Effector memory CD4-positive, alpha-beta T cell (primary cell): ENCODE measurements at places on chromosomes 12 and 14.

DNA sequence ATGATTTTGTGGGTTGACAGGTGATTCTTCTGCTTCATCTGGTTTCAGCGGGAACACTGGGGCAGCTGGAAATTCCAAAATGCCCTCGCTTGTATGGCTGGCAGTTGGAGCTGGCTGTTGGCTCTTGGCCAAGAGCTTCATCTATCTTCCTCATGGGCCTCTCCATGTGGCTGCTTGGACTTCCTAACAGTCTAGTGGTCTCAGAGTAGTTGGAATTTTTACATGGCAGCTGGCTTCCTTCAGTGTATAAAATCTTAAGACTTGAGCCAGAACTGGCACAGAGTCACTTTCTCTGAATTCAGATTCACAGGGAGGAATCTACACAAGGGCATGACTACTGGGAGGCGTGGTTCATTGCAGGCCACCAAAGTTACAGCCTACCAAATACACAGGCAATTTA is 204.9 kb upstream of the RMST start:
- H3K27me3 ChIP-seq, result no peaks in the 10 kb centered on the region
- no peak overlapping the region for H3K27ac ChIP-seq
- no peak overlapping the region for H3K4me3 ChIP-seq
- no peak for DNase-seq
- H3K4me1 ChIP-seq, result no peaks in the 10 kb centered on the region
- no peaks in the 10 kb centered on the region for H3K36me3 ChIP-seq

GRCh38 chr14:71324767-71325272 is 417.6 kb downstream of the PCNX1 start:
- no peak overlapping the region for H3K27ac ChIP-seq
- DNase-seq, result peak; percentile 26
- no peaks in the 10 kb centered on the region for H3K27me3 ChIP-seq
- no peaks in the 10 kb centered on the region for H3K36me3 ChIP-seq
- H3K4me1 ChIP-seq, result peaks cover 28% of the 10 kb centered on the region

- no peak overlapping the region for H3K4me3 ChIP-seq
- no peaks in the 10 kb centered on the region for H3K36me3 ChIP-seq
- H3K4me1 ChIP-seq, result no peaks in the 10 kb centered on the region
- no peaks in the 10 kb centered on the region for H3K27me3 ChIP-seq
These were observed 469.1 kb upstream of the RPL10L start for GRCh38 chr14:47120645-47121044.

DNA sequence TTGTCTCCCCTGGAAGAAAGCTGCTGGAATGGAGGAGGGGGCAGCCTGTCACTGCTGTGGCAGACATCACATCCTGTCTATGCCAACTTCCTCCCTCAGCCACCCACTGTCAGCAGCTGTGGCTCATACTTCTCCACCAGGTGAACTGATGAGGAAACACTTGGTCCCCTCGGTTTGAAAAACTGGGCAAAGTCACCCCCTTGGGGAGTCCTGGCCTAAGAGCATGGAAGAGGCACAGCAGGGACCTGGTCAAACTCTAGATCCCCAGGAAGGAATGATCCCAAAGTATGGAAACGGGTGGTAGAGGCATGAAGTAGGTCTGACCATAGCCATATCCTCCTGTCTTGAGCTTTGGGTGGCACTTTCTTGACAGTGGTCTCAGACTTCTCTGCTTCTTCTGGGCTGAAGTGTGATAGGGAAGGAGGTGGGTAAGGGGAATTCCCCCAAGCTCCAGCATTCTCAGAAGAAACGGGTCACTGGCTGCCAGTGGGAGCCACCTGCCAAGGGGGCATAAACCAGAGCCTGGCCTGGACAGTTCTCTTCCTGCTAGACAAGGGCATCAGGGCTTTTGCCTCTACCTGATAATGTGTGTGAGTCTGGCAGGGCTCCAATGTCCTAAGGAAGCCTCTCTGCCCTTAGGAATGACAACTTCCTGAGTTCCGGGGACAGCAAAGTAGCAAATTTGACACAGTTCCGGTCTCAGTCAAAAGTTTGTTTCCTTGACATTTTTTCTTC is 36.0 kb downstream of the FMNL3 start:
- H3K4me3 ChIP-seq, result peak overlapping the region; percentile 23
- peak; percentile 48 for DNase-seq
- H3K27ac ChIP-seq, result peak overlapping the region; percentile 84

- no peak for DNase-seq
- no peak overlapping the region for H3K27ac ChIP-seq
- H3K36me3 ChIP-seq, result no peaks in the 10 kb centered on the region
- no peaks in the 10 kb centered on the region for H3K4me1 ChIP-seq
- H3K27me3 ChIP-seq, result no peaks in the 10 kb centered on the region
These were observed 441.6 kb upstream of the FBXO33 start for GRCh38 chr14:39873791-39874190.
